ENCODE measurements at places on chromosomes 6 and 20. TPM values are rescaled to one million over a fixed set of nuclear protein-coding genes. Genes with fewer than 3 reads are reported as not detected.

DNA sequence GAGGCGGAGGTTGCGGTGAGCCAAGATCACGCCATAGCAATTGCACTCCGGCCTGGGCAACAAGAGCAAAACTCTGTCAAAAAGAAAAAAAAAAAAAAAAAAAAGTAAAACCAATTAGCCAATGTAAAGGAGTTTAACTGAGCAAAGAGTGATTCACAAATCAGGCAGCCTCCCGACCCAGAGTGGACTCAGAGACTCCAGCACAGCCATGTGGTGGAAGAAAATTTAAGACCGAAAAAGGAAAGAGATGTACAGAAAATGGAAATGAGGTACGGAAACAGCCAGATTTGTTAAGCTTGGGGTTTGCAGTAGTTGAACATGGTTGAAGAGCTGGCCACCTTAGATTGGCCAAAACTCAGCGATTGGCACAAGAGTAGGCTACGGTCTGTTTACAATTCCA lies 51.4 kb downstream of the ERMARD start:
- H3K27me3 ChIP-seq = no peaks in the 10 kb centered on the region
- H3K27ac ChIP-seq = no peak overlapping the region
- H3K4me3 ChIP-seq = no peak overlapping the region
- no peaks in the 10 kb centered on the region for H3K4me1 ChIP-seq
- no peaks in the 10 kb centered on the region for H3K36me3 ChIP-seq

- H3K4me1 ChIP-seq = peaks cover 4% of the 10 kb centered on the region
- H3K4me3 ChIP-seq = no peak overlapping the region
- H3K27ac ChIP-seq = no peak overlapping the region
- H3K27me3 ChIP-seq = no peaks in the 10 kb centered on the region
- no peak for DNase-seq
- H3K36me3 ChIP-seq = no peaks in the 10 kb centered on the region
These were observed 47.4 kb downstream of the HDDC2 start for GRCh38 chr6:125254321-125254720.

DNA sequence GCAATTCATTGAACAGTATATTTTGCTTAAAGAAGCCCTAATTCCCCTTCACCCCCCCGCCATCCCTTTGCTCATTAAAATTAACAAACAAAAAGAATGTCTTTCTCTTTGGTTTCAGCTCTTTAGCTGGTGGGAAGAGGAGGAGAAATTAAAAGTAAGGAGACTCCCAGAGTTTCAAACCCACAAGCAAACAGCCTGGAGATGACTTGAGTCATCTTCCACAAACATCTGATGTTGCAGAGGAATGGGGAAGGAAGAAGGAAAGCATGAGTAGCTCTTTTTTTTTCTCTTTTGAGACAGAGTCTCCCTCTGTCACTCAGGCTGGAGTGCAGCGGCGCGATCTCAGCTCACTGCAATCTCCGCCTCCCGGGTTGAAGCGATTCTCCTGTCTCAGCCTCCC lies 189.6 kb downstream of the ADAT2 start:
- H3K4me1 ChIP-seq = no peaks in the 10 kb centered on the region
- H3K27ac ChIP-seq = no peak overlapping the region
- DNase-seq = no peak
- H3K27me3 ChIP-seq = no peaks in the 10 kb centered on the region
- H3K36me3 ChIP-seq = no peaks in the 10 kb centered on the region

- H3K4me3 ChIP-seq = no peak overlapping the region
- H3K4me1 ChIP-seq = peaks cover 5% of the 10 kb centered on the region
- H3K36me3 ChIP-seq = no peaks in the 10 kb centered on the region
- H3K27me3 ChIP-seq = no peaks in the 10 kb centered on the region
These were observed 74.8 kb upstream of the PLN start for GRCh38 chr6:118473266-118473665.

DNA sequence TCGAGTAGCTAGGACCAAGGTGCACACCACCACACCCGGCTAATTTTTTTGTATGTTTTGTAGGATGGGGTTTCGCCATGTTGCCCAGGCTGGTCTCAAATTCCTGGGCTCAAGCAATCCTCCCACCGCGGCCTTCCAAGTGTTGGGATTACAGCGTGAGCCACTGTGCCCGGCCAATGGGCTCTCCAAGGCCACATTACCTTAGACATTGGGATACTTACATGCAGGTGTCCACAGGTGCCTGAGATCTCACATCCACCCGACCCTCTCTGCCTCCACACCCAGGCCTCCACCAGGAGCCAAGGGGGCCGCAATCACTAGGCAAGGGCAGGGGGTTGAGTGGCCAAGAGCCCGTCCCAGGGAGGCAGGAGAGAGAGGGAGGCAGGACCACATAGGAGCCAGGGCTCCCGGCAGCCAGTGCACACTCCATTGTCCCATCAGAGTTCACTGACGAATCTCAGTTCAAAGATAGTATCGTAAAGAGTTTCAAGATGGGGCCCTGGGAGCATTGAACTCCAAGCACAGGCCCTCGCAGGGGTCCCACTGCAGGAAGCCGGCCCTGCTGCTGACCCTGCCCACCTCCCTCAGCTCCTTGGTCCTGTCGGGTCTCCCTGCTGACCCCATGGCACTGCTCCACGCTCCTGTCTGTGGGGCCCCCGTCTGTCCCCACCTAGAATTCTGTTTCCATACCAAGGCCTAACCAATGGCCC lies 55.3 kb downstream of the SSR1 start:
- peak; percentile 45 for DNase-seq
- H3K27me3 ChIP-seq = no peaks in the 10 kb centered on the region
- no peak overlapping the region for H3K27ac ChIP-seq
- H3K4me3 ChIP-seq = no peak overlapping the region
- H3K4me1 ChIP-seq = no peaks in the 10 kb centered on the region

Gene METTL24
- total RNA-seq = 12.5 TPM

GRCh38 chr6:32655203-32655710 lies 11.2 kb downstream of the HLA-DQB1 start:
- peaks cover 1% of the 10 kb centered on the region for H3K27me3 ChIP-seq
- no peaks in the 10 kb centered on the region for H3K4me1 ChIP-seq
- no peaks in the 10 kb centered on the region for H3K36me3 ChIP-seq
- no peak overlapping the region for H3K4me3 ChIP-seq

Gene TENT5A
- 26.9 TPM for total RNA-seq

Gene DACT2
- 0.48 TPM for total RNA-seq

GRCh38 chr6:150765067-150765764 lies 100.3 kb upstream of the MTHFD1L start:
- H3K27me3 ChIP-seq = no peaks in the 10 kb centered on the region
- no peaks in the 10 kb centered on the region for H3K4me1 ChIP-seq
- no peak for DNase-seq
- H3K4me3 ChIP-seq = no peak overlapping the region
- no peaks in the 10 kb centered on the region for H3K36me3 ChIP-seq
- no peak overlapping the region for H3K27ac ChIP-seq

- no peak for DNase-seq
- no peak overlapping the region for H3K27ac ChIP-seq
- H3K4me3 ChIP-seq = no peak overlapping the region
- no peaks in the 10 kb centered on the region for H3K36me3 ChIP-seq
These were observed 129.0 kb upstream of the TNFAIP3 start for GRCh38 chr6:137737836-137738596.

GRCh38 chr6:150981095-150981494 lies 115.6 kb downstream of the MTHFD1L start:
- peak overlapping the region; percentile 43 for H3K27ac ChIP-seq
- H3K4me3 ChIP-seq = no peak overlapping the region
- H3K4me1 ChIP-seq = no peaks in the 10 kb centered on the region
- no peaks in the 10 kb centered on the region for H3K27me3 ChIP-seq
- H3K36me3 ChIP-seq = no peaks in the 10 kb centered on the region

Gene B3GAT2
- not detected for total RNA-seq

DNA sequence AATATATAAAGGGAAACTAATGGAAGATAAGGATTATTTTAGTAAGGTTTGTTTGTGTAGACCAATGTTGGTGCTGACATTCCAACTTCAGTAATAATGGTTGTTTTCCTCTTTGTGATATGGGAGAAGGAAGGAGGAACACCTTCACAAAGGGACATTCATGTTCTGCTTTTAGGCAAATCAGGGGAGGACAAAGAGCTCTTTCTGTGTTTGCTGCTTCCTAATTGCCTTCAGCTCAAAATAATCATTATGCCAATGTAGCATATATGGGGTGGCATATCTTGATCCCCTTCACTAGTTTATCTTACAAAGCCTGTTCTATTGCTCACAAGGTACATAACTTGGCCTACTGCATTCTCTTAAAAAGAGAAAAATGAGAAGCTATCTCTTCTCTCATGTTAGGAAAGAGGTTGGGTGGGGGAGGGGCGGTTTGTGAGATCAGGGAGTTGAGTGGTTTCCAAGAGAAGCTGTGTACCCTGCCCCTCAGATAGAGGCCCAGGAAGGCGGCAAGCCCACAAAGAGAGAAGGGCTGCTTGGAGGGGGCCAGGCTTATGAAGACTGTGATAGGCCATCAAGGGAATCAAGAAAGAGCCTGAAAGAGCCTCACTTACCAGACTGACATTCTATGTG lies 4.7 kb upstream of the ADGRG6 start:
- H3K27me3 ChIP-seq = no peaks in the 10 kb centered on the region
- no peaks in the 10 kb centered on the region for H3K36me3 ChIP-seq
- no peak overlapping the region for H3K4me3 ChIP-seq
- H3K27ac ChIP-seq = no peak overlapping the region
- no peaks in the 10 kb centered on the region for H3K4me1 ChIP-seq

Gene MAP7
- total RNA-seq = 3.3 TPM

- no peaks in the 10 kb centered on the region for H3K27me3 ChIP-seq
- H3K27ac ChIP-seq = no peak overlapping the region
- DNase-seq = no peak
- H3K36me3 ChIP-seq = no peaks in the 10 kb centered on the region
These were observed 90.8 kb downstream of the MYLK4 start for GRCh38 chr6:2659882-2660281.

DNA sequence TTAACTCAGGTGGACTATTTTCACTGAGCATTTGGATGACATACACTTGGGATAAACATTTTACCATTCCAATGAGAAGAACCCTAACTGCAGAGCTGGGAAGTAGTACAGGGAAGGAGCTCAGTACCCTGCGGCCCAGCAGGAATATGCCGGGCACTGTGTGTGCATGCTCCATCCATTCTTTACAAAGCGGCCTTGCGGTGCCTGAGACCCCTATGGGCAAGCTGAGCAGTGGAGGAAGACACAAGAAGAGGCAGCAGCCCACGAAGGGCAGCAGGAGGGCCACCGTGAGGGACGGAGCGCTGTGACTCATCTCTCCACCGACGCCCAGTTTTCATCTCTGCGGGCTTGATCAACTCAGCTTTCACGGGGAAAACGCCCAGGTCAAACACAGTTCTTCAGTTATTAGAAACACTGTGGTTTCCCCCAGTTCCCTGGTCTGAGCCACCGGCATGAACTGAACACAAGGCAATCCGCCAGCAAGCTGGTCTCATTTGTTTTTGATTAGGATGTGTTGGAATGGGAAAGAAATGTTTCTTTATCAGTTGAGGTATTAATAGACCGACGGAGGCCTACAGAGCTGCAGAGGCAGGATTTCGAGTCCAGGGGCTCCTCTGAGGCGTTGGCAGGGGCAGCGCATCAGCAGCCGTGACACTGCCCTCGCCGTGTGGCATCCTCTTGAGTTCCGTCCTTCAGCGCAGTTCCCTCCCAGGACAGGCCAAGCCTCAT lies 44.9 kb downstream of the IRF4 start:
- H3K36me3 ChIP-seq = no peaks in the 10 kb centered on the region
- H3K4me1 ChIP-seq = no peaks in the 10 kb centered on the region
- no peak for DNase-seq
- no peaks in the 10 kb centered on the region for H3K27me3 ChIP-seq

GRCh38 chr20:45407783-45408645 lies at the start of gene DBNDD2:
Gene DBNDD2, plus strand, starts transcription at chr20:45408289. Its CDS starts 179 bp downstream, at chr20:45408468.
- peak within 1 kb of the TSS; percentile 95 for H3K27ac ChIP-seq
- H3K4me3 ChIP-seq = peak within 1 kb of the TSS; percentile 76
- no peaks in the 10 kb centered on the region for H3K27me3 ChIP-seq

Gene RAET1E
- 0.65 TPM for total RNA-seq

DNA sequence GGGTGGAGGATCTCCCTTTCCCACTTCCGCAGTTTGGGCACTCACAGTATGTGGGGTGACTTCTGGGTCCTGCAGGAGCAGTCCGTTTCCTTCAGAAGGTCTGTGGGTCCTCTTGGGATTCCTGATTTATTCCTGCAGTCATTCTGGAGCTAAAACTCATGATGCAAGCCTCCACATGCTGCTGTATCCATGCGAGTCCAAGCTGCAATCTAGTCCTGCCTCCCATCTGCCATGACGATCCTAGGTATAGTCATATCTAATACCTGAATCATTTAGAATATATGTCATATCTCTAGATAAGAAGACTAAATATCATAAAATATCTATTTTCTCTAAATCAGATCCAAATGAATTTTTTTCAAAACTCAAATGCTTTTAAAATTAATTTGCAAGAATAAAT lies 103.4 kb upstream of the AHI1 start:
- no peaks in the 10 kb centered on the region for H3K27me3 ChIP-seq
- no peaks in the 10 kb centered on the region for H3K36me3 ChIP-seq
- H3K4me3 ChIP-seq = no peak overlapping the region

Gene ATP9A
- 49.0 TPM for total RNA-seq

DNA sequence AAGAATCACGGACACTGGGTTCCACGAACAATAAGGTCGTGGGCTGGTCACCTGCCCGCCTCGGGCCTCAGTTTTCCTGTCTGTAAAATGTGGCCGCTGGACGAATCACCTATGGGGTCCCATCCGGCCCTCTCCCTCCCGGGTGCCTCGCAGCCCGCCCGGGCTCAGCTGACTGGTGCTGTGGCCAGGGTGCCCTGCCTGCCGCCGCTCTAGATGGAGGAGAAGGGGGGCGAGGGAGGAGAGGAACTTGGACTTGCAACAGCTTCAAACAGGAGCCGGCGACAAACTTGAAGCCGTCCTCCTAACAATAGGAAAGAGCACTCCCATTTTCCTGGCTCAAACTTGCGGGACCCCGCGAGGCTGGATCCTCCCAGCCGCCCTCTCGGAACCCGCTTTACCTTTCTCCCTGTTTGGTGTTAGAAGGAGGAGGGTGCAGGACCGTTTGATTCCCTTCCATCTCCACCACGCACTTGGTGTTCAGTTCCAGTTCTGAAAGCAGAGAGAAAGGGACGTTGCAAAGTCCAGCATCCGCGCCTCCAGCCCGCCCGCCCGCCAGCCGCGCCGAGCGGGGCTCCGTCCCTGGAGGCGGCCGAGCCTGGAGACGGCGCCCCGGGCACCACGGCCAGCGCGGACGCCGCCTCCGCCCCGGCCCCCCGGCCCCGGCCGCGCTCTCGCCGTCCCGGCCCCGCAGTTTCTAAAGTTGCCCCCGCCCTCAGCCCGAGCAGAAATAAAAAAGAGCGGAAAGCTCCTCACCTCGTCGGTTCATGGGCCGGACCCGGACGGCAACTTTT lies 584 bp downstream of the KIF13A start:
- no peaks in the 10 kb centered on the region for H3K36me3 ChIP-seq
- no peaks in the 10 kb centered on the region for H3K27me3 ChIP-seq
- H3K4me3 ChIP-seq = peak overlapping the region; percentile 72
- peak overlapping the region; percentile 82 for H3K27ac ChIP-seq
- no peaks in the 10 kb centered on the region for H3K4me1 ChIP-seq

DNA sequence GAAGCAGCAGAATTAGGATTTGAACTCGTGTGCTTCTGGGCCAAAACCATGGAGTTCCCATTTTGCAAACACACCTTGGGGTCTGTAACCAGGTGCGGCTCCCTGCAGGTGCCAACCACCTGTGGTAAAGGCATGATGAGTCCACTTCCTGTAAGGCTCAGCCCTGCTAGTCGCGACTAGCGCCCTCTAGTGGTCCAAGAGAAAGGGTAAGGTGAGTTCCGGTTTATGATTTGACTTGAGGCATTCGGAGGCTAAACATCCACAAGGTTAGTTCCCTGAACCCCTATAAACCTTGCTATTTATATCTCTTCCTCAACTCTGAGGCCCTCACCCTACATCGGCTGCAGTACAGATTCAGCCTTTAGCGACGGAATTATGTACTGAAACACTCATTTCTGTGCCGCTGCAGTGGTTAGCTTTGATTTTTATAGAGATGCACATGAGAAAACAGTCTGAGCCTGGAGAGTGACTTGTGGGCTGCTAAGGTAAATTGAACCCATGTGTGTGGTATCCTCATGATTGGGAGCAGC lies 173.4 kb downstream of the PLCB1 start:
- no peaks in the 10 kb centered on the region for H3K36me3 ChIP-seq
- no peaks in the 10 kb centered on the region for H3K4me1 ChIP-seq
- no peaks in the 10 kb centered on the region for H3K27me3 ChIP-seq
- H3K27ac ChIP-seq = no peak overlapping the region
- DNase-seq = peak; percentile 67
- no peak overlapping the region for H3K4me3 ChIP-seq

Measured in aorta (tissue), 5 donors.